Activated CD4-positive, alpha-beta memory T cell treated with anti-CD3 and anti-CD28 coated beads, Interleukin-2, amount 10 ng/mL, durations not matched to agents 7 days and 5 days (primary cell): ENCODE measurements at places on chromosomes 7 and 10. TPM values are rescaled to one million over a fixed set of nuclear protein-coding genes. Genes with fewer than 3 reads are reported as not detected.

DNA sequence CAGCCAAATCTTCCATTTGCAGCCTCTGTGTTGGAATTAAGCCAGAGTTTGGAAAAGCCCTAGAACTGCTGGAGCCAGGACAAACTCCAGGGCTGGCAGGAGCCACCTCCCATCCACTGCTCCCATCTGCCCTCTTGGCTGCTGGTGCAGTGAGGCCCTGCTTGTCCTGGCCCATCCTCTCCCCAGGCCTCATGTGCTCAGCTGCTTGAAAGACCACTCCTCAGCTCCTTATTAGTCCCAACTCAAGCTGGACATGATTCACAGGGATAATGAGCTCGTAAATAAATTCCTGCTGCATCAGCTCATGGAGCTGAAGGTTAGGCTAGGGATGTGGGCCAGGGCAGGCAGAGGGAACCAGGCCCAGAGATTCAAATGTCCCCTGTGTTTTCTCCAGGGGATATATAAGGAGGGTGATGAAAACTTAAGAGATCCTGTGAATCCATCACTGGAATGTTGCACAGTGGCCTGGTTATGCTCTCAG, 282.8 kb downstream of the RPS24 start:
- no peak overlapping the region for H3K4me3 ChIP-seq
- peak; percentile 5 for DNase-seq
- no peaks in the 10 kb centered on the region for H3K36me3 ChIP-seq
- H3K27ac ChIP-seq: no peak overlapping the region

DNA sequence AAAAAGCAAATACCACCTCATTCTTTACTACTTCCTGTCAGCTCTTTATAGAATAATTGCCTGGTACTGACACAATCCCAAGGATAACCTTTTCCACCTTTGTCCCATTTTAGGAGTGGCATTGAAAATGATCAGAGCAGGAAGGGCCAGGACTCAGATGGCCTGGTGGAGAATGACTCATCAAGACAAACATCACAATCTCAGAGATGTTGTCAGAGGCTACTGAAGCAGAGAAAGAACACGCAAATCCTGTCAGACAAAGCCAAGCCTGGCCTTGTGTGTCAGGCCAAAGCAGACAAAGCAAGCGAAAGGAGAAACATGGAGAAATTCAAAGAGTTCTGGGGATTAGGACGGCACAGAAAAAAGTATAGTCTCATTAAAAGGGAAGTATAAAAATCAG, 40.9 kb downstream of the NSUN6 start:
- H3K4me1 ChIP-seq: peaks cover 4% of the 10 kb centered on the region
- DNase-seq: no peak
- peak overlapping the region; percentile 45 for H3K27ac ChIP-seq
- H3K4me3 ChIP-seq: no peak overlapping the region
- no peaks in the 10 kb centered on the region for H3K27me3 ChIP-seq

DNA sequence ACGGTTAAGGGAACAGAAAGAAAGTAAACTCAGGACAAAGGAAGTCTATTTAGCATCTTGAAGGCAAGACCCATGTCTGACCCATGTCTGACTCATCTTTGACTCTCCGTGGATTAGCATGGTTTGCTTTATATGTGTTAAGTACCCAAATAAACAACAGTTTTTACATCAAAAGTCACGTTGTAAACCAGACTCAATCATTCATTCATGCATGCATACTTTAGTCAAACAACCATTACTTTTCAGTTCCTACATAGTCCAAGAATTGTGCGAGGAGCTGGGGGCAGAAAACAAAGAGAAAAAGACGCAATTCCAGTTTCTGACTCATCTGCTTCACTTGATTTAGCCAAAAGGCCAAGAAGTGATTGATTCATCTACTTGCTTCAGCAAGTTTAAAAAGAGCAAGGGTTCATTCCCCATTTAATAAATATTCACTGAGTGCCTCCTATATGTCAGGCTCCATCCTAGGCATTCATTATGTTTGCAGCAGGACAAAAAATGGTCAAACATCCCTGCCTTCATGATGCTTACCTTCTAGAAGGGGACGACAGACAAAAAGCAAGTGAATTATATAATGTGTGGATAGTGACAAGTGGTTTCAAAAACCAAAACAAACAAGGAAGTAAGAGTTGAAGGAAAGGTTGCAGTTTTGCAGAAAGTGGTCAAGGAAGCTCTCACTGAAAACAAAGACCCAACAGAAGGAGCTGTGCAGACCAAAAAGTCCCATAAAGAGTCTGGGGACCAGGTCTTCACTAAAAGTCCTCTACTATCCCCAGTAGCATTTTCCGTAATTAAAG, 116.2 kb downstream of the FAM107B start:
- H3K36me3 ChIP-seq: peaks cover 23% of the 10 kb centered on the region
- H3K27me3 ChIP-seq: no peaks in the 10 kb centered on the region
- peak overlapping the region; percentile 94 for H3K27ac ChIP-seq
- H3K4me3 ChIP-seq: peak overlapping the region; percentile 26
- H3K4me1 ChIP-seq: peaks cover 68% of the 10 kb centered on the region

DNA sequence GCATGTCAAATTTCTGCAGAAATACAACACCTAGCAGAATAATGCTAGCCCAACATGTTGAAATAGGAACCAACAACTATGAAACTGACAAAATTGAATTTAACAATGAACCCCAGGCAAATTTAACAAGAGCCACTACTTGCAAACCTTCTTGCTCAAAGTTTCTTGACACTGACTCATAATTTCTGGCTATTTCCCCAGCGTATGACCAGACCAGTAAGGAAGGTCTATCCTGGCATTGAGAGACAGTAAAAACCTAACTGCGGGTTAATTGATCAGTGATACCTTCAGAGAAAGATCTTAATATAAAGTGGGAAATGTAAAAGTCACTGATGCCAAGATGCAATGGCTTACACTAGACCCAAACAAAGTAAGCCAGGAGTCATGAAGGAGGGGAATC, 510.1 kb downstream of the ARL4A start:
- H3K27ac ChIP-seq: no peak overlapping the region
- H3K36me3 ChIP-seq: no peaks in the 10 kb centered on the region
- peaks cover 2% of the 10 kb centered on the region for H3K27me3 ChIP-seq
- no peak for DNase-seq
- H3K4me3 ChIP-seq: no peak overlapping the region

GRCh38 chr10:130711072-130711471, 574.9 kb downstream of the GLRX3 start:
- H3K4me3 ChIP-seq: no peak overlapping the region
- no peaks in the 10 kb centered on the region for H3K36me3 ChIP-seq
- H3K27me3 ChIP-seq: no peaks in the 10 kb centered on the region

- H3K4me3 ChIP-seq: no peak overlapping the region
- H3K4me1 ChIP-seq: peaks cover 3% of the 10 kb centered on the region
- H3K36me3 ChIP-seq: no peaks in the 10 kb centered on the region
- no peak for DNase-seq
Observed at GRCh38 chr7:128446306-128446705, 9.4 kb upstream of the HILPDA start.

DNA sequence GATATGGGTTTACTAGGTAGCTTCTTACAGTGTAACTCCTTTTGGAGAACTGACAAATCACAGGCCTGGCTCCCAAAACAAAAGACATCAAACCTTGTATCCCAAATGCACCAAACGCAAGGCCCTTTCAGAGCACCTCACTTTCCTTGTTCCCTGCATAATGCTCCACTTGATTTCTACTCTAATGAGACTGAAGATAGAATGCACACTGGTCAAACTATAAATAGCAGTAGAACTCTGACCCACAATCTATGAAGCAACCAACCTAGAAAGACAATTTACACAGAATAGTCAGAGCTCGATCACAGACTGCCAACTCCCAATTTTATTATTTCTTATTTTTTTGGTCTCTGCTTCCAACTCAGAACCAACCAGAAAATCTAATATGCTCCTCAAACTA, 214.4 kb downstream of the CACNA2D1 start:
- no peak overlapping the region for H3K4me3 ChIP-seq
- no peaks in the 10 kb centered on the region for H3K4me1 ChIP-seq
- no peak overlapping the region for H3K27ac ChIP-seq
- no peaks in the 10 kb centered on the region for H3K27me3 ChIP-seq
- H3K36me3 ChIP-seq: no peaks in the 10 kb centered on the region

DNA sequence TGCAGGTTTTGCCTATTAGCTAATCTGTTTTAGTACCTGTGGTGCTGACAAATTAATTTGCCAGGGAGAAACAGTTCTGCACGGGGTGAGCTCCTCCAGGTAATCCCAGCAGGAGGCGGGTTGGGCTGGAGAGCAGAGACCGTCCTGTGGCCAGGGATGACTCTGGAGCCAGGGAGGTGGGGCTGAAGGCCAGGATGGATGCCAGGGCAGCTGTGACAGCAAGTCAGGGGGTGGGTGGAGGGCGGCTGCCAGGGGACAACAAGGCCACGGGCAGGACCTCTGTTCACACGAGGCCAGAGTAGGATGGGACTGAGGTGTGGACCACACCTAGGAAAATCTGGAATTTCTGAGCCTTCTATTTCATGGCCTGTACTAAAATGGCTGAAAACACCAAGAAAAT, 48.9 kb downstream of the C10orf143 start:
- H3K36me3 ChIP-seq: no peaks in the 10 kb centered on the region
- H3K27ac ChIP-seq: no peak overlapping the region
- H3K4me3 ChIP-seq: no peak overlapping the region
- no peaks in the 10 kb centered on the region for H3K4me1 ChIP-seq
- DNase-seq: no peak

- H3K4me1 ChIP-seq: peaks cover 3% of the 10 kb centered on the region
- DNase-seq: no peak
- H3K27ac ChIP-seq: no peak overlapping the region
- H3K36me3 ChIP-seq: peaks cover 16% of the 10 kb centered on the region
- no peak overlapping the region for H3K4me3 ChIP-seq
- no peaks in the 10 kb centered on the region for H3K27me3 ChIP-seq
Observed at GRCh38 chr7:133060004-133060403, 21.9 kb downstream of the CHCHD3 start.

GRCh38 chr10:91820144-91820543, 21.9 kb downstream of the TNKS2 start:
- H3K27ac ChIP-seq: no peak overlapping the region
- no peak overlapping the region for H3K4me3 ChIP-seq
- H3K36me3 ChIP-seq: peaks cover 49% of the 10 kb centered on the region
- DNase-seq: no peak
- H3K27me3 ChIP-seq: no peaks in the 10 kb centered on the region

GRCh38 chr7:122300956-122301833, 3.4 kb downstream of the FEZF1 start:
- no peaks in the 10 kb centered on the region for H3K4me1 ChIP-seq
- peaks cover 68% of the 10 kb centered on the region for H3K27me3 ChIP-seq
- H3K27ac ChIP-seq: no peak overlapping the region
- H3K36me3 ChIP-seq: peaks cover 5% of the 10 kb centered on the region
- H3K4me3 ChIP-seq: no peak overlapping the region
- DNase-seq: no peak

- H3K4me3 ChIP-seq: no peak overlapping the region
- H3K27ac ChIP-seq: no peak overlapping the region
- peaks cover 41% of the 10 kb centered on the region for H3K4me1 ChIP-seq
- peaks cover 9% of the 10 kb centered on the region for H3K27me3 ChIP-seq
Observed at GRCh38 chr7:99614495-99614894, 2.3 kb upstream of the ZSCAN25 start.

DNA sequence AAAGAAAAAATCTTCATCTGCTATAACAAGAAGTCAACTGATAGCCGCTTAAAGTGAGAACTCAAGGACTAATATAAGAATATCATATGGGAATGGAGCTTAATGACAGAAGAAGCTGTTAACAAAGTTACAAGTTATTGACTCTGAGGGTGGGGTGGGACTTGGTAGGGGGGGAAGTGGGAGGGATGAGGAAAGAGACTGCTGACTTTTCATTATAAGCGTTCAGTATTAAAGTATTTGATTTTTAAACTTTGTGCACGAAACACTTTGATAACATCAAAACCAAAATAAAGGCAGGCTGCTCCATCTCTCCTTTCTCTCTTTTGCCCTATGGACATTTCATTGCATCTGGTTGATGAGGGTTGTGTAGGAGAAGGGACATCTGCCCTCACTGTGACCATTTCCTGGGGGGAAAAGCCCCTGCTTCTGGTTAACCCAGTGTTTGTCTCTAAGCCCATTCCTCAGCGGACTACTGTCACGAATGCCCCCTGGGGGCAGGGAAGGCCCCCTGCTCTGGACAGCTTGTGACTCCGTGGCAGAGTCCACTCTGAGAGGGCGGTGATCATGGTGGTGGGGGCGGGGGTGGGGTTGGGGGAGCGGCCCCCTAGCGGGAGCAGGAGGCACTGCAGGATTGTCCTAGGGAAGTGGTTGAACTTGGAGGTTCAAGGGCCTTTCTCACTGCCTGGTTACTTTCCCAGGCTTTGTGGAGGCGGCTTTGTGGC, 17.4 kb downstream of the SLC13A4 start:
- H3K36me3 ChIP-seq: no peaks in the 10 kb centered on the region
- no peaks in the 10 kb centered on the region for H3K27me3 ChIP-seq
- H3K27ac ChIP-seq: no peak overlapping the region
- H3K4me1 ChIP-seq: no peaks in the 10 kb centered on the region
- H3K4me3 ChIP-seq: no peak overlapping the region

- peak; percentile 14 for DNase-seq
- H3K36me3 ChIP-seq: no peaks in the 10 kb centered on the region
Observed at GRCh38 chr10:71080381-71081228, 131.8 kb upstream of the UNC5B start.

GRCh38 chr7:139768249-139768824, 9.5 kb downstream of the HIPK2 start:
- H3K4me3 ChIP-seq: no peak overlapping the region
- peak overlapping the region; percentile 99 for H3K27ac ChIP-seq
- peaks cover 68% of the 10 kb centered on the region for H3K4me1 ChIP-seq
- H3K27me3 ChIP-seq: no peaks in the 10 kb centered on the region

- no peaks in the 10 kb centered on the region for H3K27me3 ChIP-seq
- H3K27ac ChIP-seq: no peak overlapping the region
- H3K4me1 ChIP-seq: no peaks in the 10 kb centered on the region
Observed at GRCh38 chr10:95606922-95607321, 45.8 kb upstream of the SORBS1 start.

SEMA3D gene
- total RNA-seq: not detected

C7orf57 gene
- total RNA-seq: 0.33 TPM

AKR1C2 gene
- not detected for total RNA-seq

FAM237B gene
- total RNA-seq: not detected

DPYSL4 gene
- total RNA-seq: 6.7 TPM

ELN gene
- total RNA-seq: not detected

GIMAP7 gene
- total RNA-seq: 169 TPM

DDC gene
- not detected for total RNA-seq

PSTK gene
- total RNA-seq: 2.6 TPM
